ENCODE measurements at places on chromosomes 13 and 19.
A peak's percentile ranks its signal among the peaks of the same experiment; 100 is the strongest.

DNA sequence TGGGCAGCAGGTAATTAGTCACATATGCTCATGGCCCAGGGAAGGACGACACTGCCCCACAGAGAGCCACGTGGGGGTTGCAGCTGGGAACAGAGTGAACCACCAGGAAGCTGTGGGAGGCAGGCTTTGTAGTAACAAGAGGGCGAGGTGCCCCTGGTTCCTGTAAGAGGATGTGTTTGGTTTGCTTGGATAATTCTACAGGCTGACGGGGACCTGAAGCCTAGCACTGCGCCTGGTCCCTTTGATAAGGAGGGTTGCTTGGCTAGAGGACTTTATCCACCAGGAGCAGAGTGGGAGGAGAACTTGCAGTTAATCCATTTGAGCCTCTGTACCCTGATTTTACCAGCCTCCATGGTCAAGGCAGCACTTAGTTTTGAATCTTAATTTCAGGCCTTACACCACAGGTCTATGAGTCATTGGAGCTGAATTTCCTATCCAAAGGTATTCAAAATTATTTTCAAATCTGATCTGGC lies 67.4 kb upstream of the CLDN10 start:
- peak; percentile 58 for DNase-seq

DNA sequence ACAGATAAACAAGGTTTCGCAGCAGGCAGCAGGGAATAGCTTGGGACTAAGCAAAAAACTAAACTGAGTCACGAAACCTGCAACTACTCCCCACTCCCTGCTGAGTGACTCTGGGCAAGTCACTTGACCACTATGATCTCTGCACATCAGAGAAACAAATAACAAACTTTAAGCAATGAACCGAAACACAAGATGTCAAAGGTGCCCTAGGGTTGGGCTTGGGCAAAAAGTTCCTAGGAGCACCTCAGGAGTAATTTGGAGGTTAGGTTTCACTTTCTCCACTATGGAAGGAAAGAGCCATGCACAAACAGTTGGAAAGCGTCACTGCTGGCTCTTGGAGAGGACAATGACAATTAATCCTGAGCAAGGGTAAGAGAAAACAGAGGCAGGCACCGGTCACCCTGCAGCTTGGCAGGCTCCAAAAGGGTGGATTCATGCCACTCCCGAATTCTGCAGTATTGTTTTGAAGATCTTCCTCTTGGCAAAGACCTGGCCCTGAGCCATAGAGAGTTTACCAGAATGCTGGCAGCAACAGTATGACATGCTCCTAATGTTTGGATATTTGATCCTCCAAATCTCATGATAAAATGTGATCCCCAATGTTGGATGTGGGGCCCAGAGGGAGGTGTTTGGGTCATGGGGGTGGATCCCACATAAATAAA lies 60.3 kb downstream of the CRYL1 start:
- peak; percentile 38 for DNase-seq

- DNase-seq, result peak; percentile 41
Measured at GRCh38 chr19:14147797-14148605, 11.6 kb upstream of the ASF1B start.

GRCh38 chr13:99294958-99295357 lies 12.2 kb downstream of the GPR183 start:
- no peak for DNase-seq

GRCh38 chr13:113122550-113123225 lies at the start of gene F10:
Gene F10 (plus strand): TSS chr13:113122799. CDS start chr13:113122856, 57 bp downstream.
- DNase-seq, result peak; percentile 74

DNA sequence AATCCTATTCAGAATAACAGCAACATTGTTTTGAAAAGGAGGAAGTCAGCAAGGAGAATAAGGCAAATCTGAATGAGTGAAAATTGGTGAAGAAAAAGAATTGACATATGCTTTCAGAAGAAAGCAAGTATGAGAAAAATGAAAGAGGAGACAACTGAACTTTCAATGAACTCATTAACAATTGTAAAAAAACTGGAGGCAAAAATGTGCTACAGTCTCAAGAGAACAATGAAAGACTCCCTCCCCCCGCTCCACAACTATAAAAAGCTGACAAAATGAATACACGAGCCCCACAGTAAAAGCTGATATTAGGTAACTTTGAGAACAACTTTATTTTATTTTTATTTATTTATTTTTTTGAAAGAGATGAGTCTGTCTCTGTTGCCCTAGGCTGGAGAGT lies 373.1 kb downstream of the DIAPH3 start:
- DNase-seq, result peak; percentile 67
